ENCODE measurements at places on chromosomes 2 and 18.
A peak's percentile ranks its signal among the peaks of the same experiment; 100 is the strongest.

DNA sequence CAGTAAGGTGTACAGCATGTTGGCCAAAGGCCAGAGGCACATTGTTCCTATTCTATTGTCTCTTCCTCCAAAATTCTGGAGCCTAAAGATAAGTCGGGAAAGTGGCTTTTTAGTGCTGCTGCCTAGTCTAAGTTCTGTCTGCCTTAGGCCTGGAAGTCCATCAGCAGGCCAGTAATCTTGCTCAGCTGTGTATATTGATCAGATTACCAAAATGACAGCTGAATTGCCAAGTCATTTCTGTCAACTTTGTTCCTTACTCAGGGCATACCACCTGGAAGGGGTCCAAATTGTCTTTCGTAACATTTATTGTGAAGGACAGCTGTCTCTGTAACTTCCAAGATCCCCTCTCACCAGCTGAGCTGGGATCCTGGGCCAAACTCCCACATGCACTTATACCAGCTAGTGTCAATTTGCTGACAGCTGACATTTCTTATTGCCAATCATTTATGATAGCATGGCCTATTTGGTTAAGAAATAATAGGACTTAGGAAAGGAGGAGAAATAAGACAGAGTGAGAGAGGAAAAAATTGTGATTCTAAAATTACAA lies 116.8 kb upstream of the FSHR start:
- no peak for DNase-seq

- no peak for DNase-seq
Measured at GRCh38 chr2:64656379-64656778, 2.7 kb upstream of the SERTAD2 start.

- DNase-seq = no peak
Measured at GRCh38 chr2:159096901-159097300, 128.5 kb downstream of the TANC1 start.

- DNase-seq = no peak
Measured at GRCh38 chr2:214630402-214631045, 179.0 kb downstream of the BARD1 start.

DNA sequence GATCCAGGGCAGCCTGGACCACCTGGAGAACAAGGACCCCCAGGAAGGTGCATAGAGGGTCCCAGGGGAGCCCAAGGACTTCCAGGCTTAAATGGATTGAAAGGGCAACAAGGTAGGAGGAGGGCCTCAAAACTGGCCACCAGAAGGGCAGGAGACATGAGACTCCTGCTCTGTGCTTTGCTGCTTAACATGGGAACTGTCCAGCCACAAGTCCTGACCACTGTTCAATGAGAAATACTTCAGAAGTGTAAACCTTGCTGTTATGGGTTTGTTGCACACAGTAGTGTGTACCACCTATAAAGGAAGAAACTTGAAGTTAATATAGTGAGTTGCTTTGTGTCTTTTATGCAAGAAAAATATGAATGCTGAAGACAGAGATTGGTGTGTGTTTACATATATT lies 44.2 kb upstream of the MFF start:
- no peak for DNase-seq

- DNase-seq = peak; percentile 6
Measured at GRCh38 chr18:23232331-23232730, 97.0 kb downstream of the CABLES1 start.

DNA sequence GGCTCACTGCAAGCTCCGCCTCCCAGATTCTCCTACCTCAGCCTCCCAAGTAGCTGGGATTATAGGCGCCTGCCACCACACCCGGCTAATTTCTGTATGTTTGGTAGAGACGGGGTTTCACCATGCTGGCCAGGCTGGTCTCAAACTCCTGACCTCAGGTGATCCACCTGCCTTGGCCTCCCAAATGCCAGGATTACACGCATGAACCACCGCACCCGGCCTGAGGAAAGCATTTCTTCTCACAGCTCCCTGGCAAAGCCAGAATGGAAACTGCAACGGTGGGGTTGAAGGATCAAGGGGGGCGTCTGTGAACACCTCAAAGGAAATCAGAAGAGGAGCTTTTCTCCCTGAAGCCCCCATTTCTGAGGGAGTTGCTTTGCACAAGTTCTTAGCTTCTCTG lies 11.2 kb upstream of the TEX51 start:
- DNase-seq = no peak

- no peak for DNase-seq
Measured at GRCh38 chr2:62042400-62042799, 136.9 kb downstream of the COMMD1 start.

DNA sequence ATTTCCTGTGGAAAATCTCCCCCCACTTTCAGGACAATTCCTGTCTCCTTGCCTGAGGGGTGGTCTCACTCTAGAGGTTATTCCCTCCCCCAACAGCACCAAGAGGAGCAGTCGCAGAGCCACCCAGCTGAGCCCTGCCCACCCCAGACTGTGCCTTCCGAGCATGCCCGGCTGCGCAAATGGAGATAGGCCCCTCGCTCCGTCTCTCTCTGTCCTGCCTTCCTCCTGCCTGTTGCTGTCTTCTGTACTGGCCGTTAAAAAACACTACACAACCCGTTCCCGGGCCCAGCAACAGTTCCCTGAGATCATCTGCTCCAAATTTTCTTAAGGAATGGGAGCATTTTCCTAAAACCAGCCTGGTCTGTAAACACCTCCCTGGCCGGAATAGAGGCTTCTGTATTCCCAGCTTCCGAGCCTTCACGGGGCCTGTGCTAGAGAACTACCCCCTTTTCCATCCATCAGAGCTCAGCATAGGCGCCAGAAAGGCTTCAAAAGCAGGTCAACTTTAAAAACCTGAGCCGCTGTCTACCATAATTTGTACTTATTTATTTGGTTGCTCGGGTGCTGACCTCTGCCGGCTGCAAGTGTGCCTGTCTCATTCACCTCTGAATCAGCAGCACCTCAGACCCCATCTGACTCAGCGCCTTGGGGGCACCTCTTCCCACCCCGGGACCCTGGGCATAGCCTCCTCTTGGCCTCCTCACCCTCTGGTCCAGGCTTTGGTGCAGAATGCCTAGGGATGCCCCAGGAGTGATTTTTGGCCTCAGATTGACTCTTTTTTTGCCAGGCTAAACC lies 159.4 kb downstream of the PXDN start:
- DNase-seq = no peak

DNA sequence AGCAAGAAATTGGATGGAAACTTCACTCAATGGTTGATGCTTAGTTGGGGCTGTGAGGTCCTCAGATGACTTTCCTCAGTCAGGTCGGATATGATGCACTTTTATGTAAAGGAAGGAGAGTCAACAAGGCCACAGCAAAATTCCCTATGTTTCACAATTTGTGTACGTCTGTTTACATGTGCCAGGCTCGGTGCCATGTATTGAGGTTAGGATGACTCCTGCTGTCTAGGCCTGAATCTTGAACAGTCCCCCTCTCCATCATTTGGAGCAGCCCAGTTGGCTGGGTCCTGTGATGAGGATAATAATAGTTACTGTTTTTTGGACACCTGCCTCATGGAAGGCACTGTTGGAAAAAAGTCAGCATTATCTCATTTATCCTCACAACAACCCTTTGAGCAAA lies 43.1 kb downstream of the VSNL1 start:
- DNase-seq = no peak

DNA sequence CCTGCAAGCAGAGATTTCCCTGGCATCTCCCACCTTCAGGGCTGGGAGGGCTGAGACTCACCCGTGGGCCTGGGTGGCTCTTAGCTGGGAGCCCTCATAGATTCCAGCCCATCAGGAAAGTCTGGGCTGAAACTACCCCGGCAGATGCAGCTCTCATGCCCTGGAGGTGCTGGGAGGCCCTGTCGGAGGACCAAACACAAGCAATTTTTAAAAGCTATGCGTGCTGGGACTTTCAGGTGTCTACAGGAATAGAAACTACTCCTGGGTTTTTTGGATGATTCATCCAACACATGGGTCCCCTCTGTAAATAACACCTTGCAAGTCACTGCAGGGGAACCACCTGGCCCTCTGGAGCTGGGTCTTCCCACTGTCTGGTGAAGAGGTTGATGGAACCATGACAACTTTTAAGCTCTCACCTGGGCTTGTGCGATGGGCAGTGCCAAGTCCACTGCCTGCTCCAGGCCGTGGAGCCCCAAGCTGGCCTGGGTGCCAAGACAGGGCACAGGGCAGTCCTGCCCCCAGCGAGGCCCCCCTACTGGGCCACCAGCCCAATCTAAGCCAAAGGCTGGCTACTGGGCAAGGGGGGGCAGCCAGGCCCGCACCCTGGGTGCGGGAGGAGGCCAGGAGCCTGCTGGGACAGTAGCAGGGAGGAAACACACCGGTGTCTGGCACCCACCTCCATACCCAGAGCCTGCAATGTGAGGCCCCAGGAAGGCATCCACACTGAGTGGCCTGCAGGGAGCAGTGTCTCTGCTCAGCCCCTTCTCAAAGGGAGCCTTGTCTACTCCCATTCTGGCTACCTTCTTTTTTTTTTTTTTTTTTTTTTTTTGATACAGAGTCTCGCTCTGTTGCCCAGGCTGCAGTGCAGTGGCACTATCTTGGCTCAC lies 1.1 kb upstream of the GPR55 start:
- no peak for DNase-seq

GRCh38 chr2:166090908-166091307 lies 36.9 kb downstream of the SCN1A start:
- DNase-seq = no peak

DNA sequence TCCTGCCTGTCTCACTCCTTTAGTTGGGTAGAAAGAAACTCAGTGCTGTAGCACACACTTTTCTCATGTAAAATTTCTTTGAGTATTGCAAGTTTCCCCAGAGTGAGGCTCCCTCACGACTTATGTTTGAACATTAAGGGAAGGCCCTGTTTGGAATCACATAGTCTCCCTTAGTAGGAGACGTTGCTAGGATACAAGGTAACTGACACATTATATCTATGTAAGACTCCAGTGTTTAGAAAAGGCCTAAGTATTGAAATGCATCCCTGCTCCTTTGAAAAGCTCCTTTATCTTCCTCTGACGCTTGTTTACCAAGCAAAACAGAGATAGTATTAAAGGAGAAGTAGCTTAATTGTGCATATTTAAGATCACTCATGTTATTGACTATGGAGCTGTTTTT lies 248.2 kb downstream of the PHLPP1 start:
- no peak for DNase-seq

- DNase-seq = no peak
Measured at GRCh38 chr2:129905664-129906081, 73.8 kb upstream of the RAB6C start.

GRCh38 chr2:37554155-37554510 lies 117.3 kb downstream of the CDC42EP3 start:
- no peak for DNase-seq

DNA sequence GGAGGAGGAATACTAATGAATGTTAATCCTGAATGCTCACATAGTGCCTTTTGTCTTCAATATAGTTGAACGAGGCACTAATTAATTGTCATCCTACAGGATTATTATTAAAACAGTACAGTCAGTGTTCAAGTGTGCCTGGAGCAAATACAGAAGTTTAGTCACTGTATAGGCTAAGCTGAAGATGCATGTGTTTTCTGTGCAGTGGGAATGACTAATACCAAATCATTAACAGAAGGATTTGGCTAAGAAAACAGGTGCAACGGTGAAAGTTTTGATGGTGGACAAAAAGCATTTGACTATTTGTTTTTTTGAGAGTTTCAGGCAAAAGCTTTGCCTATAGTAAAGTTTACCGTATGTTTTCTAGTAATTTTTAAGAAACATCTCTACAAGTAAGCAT lies 62.8 kb downstream of the DCC start:
- DNase-seq = no peak

- no peak for DNase-seq
Measured at GRCh38 chr2:3443083-3443482, 63.6 kb downstream of the TRAPPC12 start.

GRCh38 chr2:217803653-217803960 lies 199.2 kb downstream of the TNS1 start:
- DNase-seq = no peak

DNA sequence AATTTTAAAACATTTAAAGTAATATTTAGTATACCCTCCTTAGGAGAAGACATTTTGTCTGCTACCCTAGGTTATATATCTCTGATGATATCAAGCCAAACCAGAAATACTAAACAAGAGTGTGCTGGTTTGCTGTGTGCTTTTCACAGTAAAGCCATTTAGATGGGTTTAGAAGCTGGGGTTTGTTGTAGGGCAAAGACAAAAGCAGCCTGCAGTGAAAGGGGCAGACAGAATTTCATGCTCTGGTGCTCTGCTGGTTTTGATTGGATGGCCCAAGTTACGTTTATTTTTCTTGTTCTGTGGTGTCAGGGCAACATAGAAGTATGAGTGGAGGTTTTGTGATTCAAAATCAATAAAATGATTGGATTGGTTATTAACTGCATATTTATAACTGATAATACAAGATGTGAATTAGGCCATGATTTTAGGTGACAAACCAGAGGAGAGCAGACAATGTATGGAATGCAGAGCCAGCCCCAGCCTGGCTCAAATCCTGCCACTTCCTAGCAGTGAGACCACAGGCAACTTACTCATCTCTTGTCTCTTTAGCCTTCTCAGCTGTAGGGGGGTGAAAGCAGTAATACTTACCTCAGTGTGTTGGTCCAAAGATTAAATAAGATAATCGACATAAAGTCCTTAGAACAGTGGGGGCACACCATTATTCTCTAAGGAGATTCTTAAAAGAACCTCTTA lies 30.9 kb upstream of the IER3IP1 start:
- DNase-seq = no peak

- DNase-seq = no peak
Measured at GRCh38 chr2:877747-878146, 72.9 kb upstream of the SNTG2 start.

DNA sequence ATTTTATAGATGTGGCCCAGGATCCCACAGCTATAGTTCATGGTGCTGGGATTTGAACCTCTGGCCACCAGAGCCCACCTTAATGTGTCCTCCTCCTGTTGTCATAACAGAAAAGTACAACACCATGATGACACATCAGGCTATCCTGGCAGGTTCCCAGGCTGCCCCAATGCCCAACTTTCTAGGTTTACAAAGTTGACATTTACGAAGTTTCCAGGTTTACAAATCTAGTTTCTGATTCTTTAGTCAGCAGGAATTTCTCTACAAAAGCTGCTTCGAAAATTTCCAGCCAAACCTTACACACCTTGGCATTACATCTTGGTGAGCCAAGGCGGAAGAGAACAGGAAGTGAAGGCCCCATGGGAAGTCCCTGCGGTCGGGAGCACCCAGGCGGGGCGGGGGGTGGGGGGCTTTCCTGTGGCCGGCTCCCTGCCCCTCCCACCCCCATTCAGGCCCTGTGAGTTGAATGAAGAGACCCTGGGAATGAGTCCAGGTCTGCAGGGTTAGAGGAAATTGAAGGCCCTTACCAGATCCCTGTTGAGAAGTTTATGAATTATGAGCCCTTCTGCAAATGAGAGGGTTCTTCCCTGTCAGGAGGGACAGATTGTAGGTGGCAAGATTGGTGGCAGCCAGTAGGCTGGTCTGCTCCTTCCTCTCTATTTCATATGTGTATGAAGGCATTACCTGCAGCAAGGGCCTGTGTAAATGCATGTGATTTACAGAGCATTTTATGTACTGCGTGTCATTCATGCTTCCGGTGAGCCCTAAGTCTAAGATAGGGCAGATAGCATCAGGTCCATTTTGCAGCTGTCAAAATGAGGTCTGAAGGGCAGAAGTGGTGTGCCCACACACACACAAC lies 11.1 kb upstream of the IL1RN start:
- no peak for DNase-seq

Measured in stimulated activated CD8-positive, alpha-beta memory T cell treated with anti-CD3 and anti-CD28 coated beads, Interleukin-2, amount 100 ng/mL, for 1 hour (primary cell).